ENCODE measurements at places on chromosomes 5 and 9.

DNA sequence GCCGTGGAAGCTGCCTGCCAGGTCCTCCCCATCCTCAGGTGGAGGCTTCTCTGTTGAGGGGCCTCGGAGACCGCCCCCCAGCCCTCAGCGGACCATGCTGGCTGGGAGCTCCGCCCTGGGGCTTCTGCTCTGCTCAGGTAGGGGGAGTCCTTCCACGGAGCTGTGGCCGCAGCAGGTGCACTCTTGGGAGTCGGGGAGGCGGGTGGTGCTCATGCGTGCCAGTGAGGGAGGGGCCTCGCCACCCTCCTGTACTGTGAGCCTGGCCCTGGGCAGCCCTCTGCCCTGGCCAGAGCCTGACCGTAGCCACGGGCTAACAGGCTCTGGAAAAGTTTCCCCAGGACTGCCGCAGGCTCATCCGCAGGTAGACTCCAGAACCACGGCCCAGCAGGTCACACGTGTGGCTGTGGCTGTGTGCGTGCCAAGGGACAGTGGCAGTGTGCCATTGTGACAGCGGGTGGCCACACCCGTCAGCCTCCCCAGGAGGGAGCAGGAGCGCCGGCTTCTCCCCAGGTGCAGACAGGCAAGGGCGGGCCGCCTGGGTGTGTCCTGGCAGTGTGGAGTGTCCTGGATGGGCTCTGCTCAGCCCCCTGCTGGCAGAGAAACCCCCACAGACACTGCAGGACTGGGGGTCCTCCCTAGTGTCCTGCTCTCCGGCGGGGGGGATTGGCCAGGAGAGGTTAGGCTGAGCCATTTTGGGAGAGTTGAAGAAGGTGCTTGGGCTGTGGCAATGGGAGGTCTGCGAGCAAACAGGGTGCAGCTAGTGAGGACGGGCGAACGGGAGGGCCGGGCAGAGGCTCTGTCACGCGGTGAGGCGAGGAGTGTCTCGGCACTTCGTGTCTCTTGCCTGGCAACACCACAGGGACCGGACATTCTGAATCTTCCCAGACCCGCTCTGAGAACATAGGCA, 29.5 kb downstream of the TPPP start:
- no peak for DNase-seq

GRCh38 chr5:100157066-100157465, 378.1 kb upstream of the FAM174A start:
- DNase-seq: no peak

DNA sequence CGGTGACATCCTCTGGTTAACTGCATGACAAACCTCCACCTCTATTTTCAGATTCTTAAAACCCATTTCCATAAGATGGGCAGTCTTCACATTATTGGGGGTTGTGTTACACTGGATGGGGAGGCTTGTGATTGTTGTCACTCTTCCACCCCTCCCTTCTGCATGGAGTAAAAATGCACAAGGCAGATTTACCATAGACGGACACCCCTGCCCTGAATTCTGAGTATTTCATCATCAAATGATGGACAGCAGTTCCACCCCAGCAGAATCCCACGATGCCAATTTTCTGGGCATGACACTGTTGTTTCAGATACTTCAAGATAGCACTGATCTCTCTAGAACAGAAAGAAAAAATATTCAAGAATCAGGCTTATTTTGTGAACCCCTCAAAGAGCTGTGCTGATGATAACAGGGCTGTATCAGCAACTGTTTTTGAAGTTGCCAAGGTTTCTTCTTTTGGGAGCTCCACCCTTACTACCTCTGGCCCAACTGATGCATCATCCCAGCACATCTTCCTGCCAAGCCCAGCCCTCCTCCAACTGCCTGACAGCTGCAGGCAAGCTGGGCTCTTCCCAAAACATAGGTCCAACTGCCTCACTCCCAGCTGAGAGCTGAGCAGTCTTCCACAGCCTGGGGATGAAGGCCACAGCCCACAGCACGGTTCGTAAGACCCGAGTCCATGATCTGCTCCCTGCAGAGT, 21.4 kb downstream of the CMBL start:
- DNase-seq: no peak

DNA sequence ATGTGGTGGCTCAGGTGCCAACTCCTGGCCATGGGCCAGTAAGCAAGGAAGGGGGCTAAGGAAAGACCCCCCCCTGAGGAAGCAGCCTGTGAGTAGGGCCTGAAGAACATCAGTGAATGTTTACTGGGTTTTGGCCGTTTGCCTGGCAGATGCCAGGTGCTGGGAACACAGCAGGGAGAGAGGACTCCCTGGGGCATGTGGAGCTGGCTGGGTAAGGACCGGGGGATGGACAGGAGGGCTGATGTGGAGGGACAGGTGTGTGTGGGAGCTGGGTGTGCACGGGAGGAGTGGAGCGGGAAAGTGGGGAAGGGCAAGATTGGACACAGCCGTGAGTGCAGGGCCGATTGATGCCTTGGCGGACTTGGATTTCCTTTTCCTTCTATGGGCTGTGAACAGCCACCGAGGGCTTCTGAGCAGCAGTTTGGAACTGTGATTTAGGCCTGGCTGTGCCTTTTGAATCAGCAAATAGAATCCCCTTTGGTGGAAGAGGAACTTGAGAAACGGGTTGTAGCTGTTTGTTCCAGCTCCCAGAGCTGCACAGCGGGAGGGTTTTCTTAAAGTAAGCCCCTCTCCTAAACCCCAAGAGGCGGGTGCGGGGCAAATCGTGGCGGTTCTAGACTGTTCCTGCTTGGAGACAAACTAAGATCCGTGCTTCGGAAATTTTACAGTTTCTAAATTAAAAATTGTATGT, 3.1 kb downstream of the HMCN2 start:
- DNase-seq: no peak

GRCh38 chr9:137182836-137183235, 5.5 kb downstream of the ANAPC2 start:
- DNase-seq: no peak

- DNase-seq: peak; percentile 40
These were observed at the start of gene DOCK8 for GRCh38 chr9:214648-215493. Gene DOCK8 (plus strand): TSS chr9:214865. CDS start chr9:214977, 112 bp downstream.

- peak; percentile 5 for DNase-seq
These were observed 122.5 kb upstream of the RASGRF2 start for GRCh38 chr5:80837679-80838078.

GRCh38 chr5:130112246-130112645, 208.0 kb downstream of the CHSY3 start:
- DNase-seq: no peak

DNA sequence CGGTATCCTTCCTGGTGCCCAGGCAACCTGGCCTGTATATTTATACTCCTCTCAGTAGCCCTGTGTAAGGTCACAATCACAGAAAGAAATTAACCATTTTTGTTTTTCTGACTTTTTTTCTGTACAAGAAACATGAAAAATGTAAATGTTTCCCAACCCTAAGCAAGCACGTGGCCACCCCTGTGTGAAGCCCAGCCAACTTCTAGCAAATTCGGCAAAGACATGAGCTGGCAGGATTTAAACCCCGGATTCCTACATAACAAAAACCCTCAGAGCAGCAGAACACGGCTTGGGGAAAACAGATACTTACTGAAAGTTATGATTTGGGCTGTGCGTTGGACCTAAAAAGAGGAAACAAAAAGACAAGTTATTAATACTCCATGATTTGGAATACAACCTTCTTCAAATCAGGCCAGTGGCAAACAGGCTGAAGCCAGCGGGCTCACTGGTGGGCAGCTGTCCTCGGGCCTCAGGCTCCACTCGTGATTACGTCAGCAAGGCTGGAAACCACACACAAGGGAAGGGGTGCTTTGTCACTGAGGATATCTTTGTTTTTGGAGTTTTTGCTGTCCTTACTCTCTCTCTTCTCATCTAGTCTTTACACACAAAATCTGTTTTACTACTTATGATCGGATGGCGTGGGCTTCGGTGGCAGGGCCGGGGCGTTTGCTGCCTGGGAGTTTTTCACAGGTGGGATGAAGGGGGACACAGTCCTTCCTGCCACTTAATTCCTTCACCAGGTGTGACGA, 194.1 kb downstream of the ROR2 start:
- DNase-seq: no peak

DNA sequence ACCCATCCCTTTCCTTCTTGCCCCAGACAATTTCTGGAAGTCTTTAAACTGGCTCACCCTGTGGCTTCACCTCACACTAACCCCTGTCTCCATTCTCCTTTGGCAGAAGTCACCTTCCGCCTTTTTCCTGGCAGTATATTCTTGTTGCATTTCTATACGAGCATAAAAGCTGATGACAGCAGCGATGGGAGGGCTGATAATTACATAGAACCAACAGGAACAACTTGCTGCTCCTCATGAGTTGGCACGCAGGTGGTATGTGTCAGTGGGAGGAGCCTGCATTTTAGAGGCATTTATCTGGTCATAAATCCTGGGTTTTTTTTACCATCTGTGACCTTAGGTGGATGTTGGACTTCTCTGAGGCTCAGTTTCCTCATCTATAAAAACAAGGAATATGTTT, 61.4 kb upstream of the CKMT2 start:
- no peak for DNase-seq

DNA sequence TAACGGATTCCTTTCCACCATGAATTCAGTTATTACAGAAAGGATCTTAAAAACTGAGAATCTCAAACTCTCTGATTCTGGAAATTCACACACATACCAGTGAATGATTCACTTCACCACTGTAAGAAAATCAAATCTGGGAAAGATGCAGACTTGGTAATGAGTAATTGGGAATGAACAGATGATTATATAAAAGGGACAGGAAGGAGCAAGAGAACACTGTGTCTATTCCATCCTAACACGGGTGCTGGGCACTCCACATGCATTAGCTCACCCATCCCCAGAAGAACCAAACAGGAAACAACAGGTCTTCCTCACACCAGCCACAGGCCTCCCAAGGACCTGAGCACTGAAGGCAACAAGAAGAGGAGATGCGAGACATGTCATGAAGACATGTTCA, 74.8 kb upstream of the ZNF622 start:
- DNase-seq: no peak

DNA sequence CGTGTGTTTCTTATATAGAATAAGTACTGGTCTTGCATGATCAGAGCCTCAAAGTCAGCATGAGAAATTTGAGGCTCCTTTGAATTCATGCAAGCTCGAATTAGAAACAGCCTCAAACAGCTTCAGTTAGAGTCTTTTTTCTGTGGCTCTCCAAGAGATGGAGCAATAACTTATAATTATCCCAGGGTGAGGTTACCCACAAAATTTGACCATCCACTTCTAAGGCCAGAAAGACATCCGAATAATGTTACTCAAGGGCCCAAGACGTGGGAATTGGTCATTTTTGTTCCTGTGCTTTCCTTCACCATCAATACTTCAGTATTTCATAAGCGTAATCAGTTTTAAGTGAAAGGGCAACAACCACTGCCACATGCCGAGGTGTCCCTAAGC, 89.7 kb downstream of the DAPK1 start:
- no peak for DNase-seq

DNA sequence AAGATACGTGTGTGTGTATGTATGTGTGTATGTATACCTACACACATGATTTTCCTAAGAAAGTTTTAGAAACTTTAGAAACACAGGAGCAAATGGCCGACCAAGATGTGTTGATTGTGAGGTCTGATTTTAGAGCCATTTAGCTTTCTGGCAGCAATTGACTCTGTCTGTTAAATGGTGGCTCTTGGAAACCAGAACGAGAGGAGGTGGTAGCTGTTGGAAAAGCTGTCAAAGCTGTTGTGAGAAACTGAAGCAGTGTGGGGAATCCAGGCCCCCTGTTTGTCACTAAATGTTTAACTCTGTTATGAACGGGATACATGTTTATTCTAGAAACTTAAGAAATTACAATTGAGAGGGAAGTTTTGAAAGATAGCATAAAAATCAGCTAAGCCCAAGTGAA, 91.4 kb downstream of the GOLPH3 start:
- DNase-seq: no peak

GRCh38 chr9:101650142-101650541, 55.4 kb upstream of the PPP3R2 start:
- no peak for DNase-seq

DNA sequence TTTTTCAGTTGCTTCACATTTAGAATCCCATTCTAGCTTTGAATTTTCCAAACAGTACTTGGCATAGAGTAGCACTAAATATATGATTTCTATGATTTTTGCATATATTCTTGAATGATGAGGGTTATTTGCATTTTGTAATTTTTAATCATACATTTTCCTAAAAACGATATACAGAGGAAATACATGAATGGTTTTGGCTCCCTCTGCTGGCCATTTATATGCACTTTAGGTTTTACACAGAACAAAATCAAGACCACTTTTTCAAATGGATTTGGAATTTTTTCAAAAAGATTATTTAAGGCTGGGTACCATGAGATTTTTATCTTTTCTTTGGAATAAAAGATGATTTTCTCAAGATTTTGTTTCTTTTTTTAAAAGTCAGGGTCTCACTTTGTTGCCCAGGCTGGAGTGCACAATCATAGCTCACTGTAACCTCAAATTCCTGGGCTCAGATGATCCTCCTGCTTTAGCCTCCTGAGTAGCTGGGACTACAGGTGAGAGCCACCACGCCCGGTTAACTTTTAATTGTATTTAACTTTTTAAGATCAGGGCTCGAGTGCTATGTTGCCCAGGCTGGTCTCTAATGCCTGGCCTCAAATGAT, 16.7 kb upstream of the COMMD10 start:
- peak; percentile 22 for DNase-seq

- no peak for DNase-seq
These were observed 64.8 kb downstream of the ATP10B start for GRCh38 chr5:160787240-160787639.

DNA sequence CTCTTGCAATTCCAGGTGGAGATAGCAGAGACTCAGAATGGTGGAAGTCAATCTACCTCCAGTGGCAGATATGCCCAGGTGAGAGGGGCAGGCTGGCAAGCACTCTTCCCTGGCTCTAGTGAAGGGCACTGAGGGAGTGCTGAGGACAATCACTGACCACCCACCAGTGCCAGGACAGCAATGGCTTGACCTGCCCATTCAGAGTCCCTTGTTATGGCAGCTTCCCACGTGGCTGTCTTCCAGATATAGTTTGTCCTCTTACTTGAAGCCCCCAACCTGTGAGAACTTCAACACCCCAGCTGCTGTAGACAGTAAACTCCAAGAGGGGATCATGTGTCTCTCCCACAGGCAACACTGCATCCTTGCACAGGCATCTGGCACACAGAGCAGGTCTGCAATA, 104.7 kb downstream of the LHFPL2 start:
- no peak for DNase-seq

- no peak for DNase-seq
These were observed 453.3 kb downstream of the BNC2 start for GRCh38 chr9:16417161-16417560.

- DNase-seq: no peak
These were observed 1.1 kb downstream of the CPLX2 start for GRCh38 chr5:175872287-175873087.

DNA sequence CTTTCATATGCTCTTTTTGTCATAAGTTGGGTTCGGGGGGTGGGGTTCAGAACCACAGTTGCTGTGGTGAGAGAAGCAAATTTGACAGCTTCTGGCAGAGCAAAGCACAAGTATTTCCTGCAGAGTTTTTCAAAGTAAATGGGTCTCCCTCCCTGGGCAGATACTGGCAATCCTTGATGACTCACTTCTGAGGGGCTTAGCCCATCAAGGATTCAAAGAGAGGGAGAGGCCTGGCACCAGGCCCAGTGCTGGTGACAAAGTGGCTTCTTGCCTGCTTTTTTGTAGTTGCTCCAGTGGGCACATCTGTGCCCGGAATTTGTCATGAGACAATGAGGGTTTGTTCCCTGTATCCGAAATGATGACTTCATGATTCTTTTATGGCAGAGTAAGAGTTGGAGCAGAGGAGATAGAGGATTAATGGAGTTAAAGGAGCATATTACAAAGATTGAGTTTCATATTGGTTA, 46.6 kb upstream of the TNC start:
- no peak for DNase-seq

GRCh38 chr5:168575391-168576372, 3.5 kb downstream of the PANK3 start:
- no peak for DNase-seq
